ENCODE measurements at places on chromosomes 13 and 19.

- no peak for DNase-seq
Observed at GRCh38 chr13:45928843-45929242, 77.3 kb upstream of the SIAH3 start.

DNA sequence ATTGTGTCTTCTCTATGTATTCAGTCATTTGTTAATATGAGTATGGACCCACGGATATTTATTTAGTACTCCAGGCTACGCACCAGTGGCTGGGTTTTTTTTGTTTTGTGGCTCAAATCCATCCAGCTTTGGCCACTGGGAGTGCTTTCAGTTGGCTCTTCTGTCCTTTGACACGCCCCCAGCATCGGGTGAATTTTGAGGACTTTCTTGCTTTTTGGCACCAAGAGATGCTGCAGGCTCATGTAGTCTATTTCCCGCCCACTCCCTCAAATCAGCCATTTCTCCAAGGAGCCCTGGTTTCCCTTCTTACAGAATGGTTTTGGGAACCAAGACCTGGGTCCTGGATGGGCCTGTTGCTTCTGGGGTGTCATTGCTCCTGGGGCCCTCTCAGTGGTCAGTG is 55.8 kb downstream of the SMARCA4 start:
- DNase-seq: no peak

DNA sequence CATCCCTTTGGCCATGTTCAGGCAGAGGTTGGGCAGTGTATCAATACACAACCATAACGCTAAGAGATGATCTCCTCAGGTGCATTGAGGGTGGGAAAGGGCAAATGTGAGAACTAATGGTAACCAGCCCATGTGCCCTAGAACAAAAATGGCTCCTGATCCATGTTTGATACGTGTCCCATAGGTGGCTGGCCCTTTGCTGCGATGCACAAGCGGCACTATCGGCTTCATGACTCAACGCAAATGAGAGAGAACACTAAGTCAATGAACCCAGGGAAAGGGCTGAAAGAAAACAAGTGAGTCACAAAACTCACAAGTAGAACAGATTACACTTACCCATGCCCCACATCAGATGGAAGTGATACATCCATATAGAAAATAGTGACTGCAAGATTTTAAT is 201.7 kb downstream of the ABCC4 start:
- peak; percentile 70 for DNase-seq

DNA sequence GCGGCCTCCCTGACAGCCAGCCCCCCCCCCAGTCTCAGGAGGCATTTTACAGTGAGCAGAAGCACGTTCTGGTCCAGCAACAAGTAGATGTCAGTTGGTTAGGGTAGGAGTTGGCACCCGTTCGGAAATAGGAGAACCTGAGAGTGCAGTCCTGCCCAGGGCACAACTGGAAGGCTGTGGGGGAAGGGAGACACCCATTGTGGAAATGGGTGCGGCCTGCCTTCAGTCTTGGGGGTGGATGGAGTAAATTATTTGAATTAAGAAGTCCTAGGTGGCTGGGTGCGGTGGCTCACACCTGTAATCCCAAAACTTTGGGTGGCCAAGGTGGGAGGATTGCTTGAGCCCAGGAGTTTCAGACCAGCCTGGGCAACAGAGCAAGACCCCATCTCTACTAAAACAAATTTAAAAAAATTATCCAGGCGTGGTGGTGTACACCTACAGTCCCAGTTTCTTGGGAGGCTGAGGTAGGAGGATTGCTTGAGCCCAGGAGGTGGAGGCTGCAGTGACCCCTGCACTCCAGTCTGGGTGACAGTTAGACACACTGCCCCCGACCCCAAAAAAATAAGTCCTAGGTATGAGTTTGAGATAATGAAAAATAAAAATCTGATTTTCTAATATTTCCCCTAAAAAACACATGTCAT is 1.2 kb downstream of the CIRBP start:
- no peak for DNase-seq

DNA sequence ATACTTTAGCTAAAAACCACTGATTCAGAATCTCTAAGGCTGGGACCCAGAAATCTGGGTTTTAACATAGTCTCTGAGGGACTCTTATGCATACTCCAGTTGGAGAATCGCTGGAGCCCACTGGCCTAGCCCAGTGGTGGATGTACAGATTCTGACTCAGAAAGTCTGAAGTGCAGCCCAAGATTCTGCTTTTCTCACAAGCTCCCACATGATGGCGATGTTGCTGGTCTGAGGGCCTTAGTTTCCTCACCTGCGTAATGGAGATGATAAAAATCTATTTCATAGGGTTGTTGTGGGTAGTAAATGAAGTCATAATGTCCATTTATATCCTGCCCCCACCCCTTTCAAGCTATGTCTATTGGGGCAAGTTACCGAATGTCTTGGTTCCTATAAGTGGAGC is 7.7 kb upstream of the CDADC1 start:
- DNase-seq: peak; percentile 66

DNA sequence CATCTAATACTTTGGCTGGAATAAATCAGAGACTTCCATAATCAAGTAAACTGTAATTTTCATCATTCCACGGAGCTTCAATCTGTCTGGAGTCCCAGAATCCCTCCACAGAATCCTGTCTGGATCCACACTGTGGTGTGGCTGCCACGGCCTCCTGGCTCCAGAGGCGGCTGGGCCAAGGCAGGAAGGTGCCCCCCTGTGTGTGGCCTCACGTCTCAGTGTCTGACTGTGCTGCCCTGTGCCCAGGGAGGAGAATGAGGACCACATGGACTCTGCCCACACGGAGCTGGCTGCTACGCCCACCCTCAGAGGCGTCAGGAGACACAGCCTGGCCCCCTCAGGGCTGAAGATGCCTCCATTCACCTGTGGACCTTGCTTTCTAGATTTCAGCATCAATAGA is 12.2 kb upstream of the ZNF135 start:
- DNase-seq: no peak

GRCh38 chr13:44541601-44542000 is 34.5 kb downstream of the TSC22D1 start:
- no peak for DNase-seq

GRCh38 chr19:19074196-19074882 is 10.5 kb downstream of the SLC25A42 start:
- DNase-seq: peak; percentile 16

Data from foreskin fibroblast (primary cell).